Cortex of kidney (tissue), 1 donor: ENCODE measurements at places on chromosomes 12 and 14.

DNA sequence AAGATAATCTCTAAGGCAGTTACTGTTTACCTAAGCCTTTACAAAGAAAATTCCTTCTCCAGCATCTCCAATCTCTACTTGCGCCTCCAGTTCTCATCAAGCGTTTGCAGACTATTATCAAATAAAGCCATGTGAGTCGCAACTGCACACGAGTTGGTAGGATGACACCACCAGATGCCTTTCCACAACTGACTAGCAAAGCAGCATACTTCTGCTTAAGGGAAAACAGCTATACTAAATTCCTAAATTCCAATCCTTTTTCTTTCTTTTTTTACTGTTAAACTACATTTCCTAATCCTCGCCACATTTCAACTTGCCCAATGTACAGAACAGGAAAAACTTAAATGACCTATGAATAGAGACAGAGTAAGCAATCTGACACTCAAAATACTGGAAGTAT lies 166.7 kb downstream of the ITPR2 start:
- no peak for DNase-seq

DNA sequence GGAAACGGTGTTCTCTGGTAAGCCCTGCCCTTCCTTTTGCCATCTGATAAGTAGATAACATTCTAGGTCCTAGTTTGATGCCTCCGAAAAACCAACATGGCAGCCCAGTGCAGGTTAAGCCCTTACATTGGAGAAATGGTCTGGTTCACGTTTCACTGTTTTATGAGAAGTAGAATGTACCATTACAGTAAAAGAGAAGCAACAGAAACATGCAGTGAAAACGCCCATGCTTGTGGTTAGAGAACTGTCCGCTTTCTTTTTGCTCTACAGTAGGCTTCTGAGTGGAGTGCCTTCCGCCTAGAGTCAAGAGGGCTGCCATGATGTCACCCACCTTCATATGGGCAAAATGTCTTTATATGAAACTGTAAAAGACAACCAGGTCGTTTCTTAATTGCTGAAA lies 190.4 kb upstream of the BCL2L14 start:
- no peak for DNase-seq

- DNase-seq = no peak
These were observed 55.5 kb downstream of the CHGA start for GRCh38 chr14:92978229-92979021.

DNA sequence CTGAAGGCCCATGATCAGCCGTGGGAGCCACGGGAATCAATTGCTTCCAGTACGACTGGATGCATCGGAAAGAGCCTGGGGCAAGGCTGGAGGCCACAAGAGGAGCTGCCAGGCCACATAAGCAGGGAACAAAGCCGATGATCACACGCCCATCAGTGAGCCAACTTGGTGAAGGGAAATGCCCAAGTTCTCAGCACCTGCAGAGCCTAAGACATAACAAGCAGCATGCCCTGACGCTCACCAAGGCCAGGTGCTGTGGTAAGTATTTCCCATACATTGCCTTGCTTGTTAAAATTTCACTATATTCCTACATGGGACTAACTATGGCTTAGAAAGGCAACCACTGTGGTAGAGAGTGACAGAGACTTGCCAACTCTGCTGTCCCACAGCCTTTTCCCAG lies 555.9 kb downstream of the BCL11B start:
- DNase-seq = no peak

DNA sequence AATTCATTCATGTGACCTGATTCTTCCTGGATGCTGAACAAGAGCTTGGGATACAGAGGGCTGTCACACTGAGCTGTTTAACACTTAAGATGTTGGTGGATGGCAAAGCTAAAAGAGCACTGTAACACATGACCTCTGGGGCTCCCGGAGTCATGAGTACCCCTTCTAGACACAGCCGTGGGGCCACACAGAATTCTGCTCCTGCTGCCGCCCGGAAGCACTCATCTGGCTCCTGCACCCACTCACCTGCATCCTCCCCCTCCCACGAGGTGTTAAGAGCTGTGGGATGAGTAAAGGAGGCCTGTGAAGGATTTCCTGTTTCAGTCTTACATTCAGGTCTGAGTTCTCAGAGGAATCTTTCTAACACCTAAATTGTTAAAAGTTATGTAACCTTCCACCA lies 78.0 kb upstream of the SSTR1 start:
- DNase-seq = no peak

DNA sequence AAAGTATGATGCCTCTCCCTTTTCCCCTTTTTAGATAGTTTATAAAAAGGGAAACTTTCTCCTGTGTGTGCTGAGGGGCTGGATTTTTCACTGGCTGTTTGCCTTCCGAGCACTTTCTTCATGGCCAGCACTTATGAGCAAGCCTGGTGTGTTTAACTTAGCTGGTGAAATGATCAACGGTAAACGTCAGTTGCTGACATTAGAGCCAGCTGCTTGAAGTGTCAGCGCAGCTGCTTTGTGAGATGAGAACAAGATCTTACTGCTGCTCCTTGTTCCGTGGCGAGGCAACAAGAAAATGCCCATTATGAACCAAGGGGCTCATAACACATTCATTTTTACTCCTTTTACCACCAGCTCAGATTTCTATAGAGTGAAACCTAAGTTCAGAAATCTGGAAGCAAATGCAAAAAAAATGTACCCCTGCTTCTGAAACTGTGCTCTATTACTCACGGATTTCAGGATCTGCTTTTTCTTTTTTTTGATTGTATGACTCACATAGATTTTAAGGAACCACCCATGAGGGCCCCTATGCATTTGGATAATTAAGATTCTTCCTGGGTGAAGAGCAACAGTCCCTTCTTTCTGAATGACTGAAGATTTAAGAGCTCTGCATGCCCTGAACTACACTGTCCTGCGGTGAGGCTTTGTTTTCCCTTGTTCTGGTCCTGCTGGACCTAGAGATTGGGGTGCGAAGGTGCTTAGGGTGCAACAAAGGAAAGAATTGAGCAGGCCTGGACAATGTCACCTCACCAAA lies 74.3 kb upstream of the CPM start:
- DNase-seq = no peak

DNA sequence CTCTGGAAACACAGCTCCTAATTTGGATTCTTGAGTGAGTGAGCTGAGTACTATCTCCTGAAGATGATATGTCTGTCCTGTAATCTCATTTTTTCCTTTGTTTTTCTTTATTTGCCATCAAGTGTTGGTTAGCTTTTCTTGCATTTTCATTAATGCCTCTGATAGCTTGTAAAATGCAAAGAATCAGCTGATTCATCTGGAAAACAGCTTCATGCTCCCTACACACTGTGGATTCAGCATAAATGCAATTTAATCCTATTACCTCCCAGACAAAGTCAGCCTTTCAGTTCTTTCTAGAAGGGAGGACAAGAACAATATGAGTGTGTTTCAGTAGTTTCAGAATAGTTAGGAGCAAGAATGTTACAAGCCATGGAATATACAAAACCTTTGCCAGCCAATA lies 79.4 kb downstream of the DACT1 start:
- no peak for DNase-seq

GRCh38 chr14:82528016-82528415 lies 994.4 kb upstream of the SEL1L start:
- no peak for DNase-seq

GRCh38 chr14:90693413-90693812 lies 122.8 kb downstream of the TTC7B start:
- no peak for DNase-seq

GRCh38 chr12:64470495-64470894 lies 18.6 kb downstream of the TBK1 start:
- DNase-seq = no peak

- no peak for DNase-seq
These were observed 169.1 kb downstream of the SLC5A8 start for GRCh38 chr12:101040936-101041335.

DNA sequence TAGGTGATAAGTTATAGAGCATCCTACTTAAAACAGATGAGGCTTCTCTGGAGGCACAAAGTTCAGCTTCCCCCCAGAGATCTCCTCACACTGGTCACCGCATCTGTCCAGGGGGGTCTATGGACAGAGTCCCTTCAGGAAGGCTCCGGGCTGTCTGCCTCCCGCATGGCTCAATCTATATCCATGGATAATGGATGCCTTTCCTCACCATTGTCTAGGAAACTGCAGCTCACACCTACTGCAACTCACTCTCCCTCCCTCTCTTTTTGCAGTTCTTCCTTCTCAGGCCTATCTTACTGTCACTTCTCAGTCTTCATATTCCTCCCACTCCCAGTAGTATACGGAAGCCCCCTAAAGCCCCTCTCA lies 100.6 kb upstream of the BCL2L14 start:
- DNase-seq = no peak

DNA sequence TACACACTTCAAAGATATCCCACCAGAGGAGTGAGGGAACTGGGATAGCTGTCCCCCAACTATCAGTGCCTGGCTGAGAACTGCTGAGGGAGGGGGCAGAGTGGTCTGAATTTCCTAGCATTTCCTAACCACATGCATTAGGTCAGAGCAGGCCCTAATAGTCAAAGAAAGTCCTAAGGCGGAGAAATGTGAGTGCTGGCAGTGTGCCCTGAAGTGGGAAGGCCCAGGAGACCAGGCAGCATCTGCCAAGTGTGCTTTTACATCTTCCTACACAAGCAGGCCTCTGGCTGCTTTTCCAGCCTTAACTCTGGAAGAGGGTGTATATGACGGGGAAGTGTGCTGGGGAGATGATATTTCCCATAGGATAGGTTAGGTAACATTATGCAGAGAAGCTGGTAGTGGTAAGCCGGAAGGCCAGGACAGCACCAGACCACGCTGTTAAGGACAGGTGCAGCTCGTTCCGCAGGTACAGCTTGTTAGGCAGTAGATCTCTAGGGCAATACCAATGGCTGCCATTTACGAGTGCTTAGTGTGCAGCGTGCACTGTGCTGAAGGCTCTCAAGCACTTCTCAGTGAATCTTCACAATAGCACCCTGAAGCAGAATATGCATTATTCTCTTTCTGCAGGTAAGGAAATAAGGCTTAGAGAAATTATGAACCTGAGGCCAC lies 9.1 kb upstream of the CCDC198 start:
- DNase-seq = no peak

GRCh38 chr14:71856199-71856919 lies 75.9 kb upstream of the RGS6 start:
- DNase-seq = no peak

- no peak for DNase-seq
These were observed 47.5 kb upstream of the DYNC1H1 start for GRCh38 chr14:101916816-101917412.

DNA sequence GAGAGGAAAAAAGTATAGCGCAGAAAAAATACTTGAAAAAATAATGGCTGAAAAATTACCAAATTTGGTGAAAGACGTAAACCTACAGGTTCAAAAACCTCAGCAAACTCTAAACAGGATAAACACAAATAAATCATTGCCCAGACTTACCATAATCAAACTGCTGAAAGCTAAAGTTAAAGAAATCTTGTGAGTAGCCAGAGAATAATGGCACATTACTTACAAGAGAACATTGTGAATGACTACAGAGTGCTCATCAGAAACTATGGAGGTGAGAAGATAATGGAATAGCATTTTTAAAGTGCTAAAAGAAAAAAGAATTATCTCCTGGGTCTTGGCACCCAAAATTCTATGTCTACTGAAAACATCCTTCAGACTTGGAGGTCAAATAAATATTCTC lies 36.0 kb downstream of the ATF1 start:
- DNase-seq = no peak

DNA sequence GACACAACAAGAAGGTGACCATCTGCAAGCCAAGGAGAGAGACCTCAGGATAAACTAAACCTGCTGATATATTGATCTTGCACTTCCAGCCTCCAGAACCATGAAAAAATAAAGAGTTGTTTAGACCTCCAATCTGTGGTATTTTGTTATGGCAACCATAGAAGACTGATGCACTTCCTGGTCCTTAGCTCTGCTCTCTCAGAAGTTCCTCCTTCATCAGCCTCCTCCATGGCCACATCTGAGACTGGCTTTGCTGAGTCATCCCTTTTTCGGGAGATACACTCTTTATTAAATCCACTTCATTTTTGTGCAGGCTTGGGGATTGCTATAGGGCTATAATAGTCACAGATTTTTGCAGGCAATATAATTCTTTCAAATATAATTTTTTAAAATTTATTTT lies 89.6 kb upstream of the ATF7IP start:
- no peak for DNase-seq

DNA sequence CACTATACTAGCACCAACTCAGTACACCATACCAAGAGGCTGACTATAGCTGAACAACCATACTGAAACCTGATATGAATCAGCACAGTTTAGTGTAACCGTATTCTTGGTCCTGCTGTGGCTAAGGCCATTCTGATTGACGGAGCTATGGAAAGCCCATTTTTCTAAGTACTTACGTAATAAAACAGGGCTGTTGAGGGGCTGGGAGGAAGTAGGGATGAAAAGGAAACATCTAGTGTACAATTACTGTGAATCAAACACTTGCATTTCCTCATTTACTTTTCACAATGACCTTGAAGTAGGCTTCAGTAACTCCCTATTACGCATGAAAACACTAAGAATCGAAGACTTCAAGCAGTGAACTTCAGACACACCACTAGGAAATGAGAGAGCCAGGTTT lies 198.2 kb downstream of the BTG1 start:
- DNase-seq = no peak
